CD4-positive, alpha-beta T cell treated with Interleukin-17A for 1 hour (primary cell): ENCODE measurements at places on chromosomes 2 and 18.

- no peak for DNase-seq
Measured at GRCh38 chr2:36318547-36318946, 37.0 kb upstream of the CRIM1 start.

- DNase-seq: no peak
Measured at GRCh38 chr18:13110559-13110958, 108.0 kb upstream of the LDLRAD4 start.

GRCh38 chr18:75131381-75132000 lies 77.4 kb downstream of the PTGR3 start:
- DNase-seq: no peak

DNA sequence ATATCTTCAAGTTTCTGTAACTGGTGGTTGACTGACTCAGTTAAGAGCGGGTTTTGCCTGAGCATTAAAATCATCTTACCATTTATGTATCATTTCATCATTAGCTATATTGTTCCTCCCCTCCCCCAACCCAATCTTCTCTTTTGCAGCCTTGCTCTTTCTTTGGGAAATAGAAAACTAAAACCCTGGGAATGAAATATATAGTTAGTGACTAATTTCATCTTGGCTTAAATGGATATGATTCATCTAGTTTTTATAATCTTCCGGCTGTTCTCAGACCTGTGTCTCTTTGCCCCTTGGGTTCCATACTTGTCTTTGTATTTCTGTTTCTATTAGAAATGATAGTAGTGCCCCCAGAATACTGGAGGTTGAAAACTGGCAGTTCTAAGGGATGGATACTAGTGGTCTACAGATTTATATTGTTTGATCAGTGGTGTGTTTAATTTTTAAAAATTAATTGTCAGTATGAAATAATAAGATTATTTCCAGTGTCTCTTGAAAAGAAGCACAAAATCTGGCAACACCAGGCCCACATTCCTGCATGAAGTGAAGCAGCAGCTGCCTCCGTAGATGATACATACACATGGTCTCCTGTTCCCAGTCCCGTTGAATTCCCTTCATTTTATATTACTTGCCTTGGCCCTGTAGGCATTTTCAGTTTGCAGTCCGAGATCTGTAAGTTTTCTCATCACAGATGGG lies 44.5 kb downstream of the PHLPP1 start:
- no peak for DNase-seq

DNA sequence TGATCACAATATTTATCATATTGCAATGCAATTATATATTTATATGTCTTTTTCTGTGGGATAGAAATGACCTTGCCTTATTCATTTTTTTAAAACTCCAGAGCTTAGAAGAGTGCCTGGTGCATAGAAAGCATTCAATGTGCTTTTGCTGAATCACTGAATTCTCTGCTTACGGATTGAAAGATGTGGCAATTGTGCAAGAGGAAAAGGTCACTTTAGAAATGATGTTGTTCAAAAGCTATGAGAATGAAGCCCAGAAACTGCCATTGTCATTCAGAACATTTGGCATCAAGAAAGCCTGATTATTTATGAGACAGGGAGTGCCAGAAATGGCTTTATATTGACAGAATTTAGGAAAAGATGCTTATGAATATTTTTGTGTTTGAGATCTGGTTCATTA lies 678.6 kb upstream of the CDH2 start:
- no peak for DNase-seq

DNA sequence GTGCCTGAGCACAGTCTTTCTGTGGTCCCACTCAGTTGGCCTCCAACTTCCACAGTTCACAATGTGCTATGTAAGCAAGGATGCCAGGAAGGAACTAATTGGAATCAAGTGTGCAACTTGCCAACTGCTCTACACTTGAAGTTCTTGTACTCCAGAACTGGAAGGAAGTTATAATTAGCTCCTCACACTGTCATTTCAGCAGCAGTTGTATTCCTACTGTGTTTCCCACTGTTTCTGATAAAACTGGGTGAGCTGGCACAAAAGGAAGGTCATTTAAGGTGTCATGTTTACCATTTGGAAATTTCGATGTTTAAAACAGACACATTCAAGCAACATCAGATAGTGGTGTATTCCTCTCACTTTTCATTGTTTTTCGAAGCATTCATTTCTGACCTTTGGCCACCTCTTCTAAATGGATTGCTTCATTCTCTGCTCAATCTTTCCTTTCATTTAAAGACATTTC lies 84.2 kb downstream of the ANTXR1 start:
- DNase-seq: no peak

- no peak for DNase-seq
Measured at GRCh38 chr2:15429032-15429431, 132.1 kb downstream of the NBAS start.

- DNase-seq: no peak
Measured at GRCh38 chr18:32424696-32425095, 46.0 kb downstream of the GAREM1 start.

DNA sequence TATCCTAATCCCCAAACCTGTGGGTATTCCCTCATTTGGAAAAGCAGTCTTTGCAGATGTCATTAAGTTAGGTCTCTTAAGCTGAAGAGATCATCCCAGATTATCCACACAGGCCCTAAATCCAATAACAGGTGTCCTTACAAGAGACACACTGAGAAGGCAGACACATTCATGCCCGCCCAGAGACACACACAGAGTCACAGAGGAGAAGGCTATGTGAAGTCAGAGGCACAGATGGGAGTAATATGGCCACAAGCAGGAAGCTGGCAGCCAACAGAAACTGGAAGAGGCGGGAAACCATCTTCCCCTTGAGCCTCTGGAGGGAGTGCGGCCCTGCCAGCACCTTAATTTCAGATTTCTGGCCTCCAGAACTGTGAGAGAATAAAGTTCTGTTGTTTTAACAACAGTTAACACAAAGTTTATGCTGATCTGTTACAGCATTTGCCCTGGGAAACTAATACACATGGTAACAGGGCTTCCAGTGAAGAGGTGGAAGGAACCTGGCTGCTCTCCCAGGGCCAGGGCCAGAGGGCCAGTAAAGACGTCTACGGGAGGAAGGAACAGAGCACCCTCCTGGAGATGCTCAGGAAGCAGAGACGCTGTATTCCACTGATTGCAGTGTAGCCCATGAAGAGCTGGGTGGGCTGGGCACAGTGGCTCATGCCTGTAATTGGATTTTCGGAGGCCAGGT lies 217.5 kb downstream of the GLI2 start:
- no peak for DNase-seq

DNA sequence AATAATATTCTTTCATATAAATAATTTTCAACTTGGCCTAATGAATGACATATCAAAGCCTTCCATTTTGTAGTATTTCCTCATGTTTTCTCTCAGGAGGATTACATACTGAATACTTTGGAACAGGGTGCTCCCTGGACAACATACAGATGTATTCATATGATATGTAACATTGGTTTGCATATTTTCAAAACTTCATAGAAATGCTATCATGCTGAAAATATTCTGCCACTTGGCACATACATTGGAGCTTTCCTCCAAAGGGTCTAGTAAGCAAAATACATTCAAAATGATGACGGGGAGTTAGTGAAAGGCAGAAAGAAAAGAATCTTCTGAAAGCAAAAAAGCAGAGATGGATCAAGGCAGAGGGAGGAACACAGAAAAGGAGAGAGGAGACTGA lies 38.1 kb upstream of the RTN4 start:
- no peak for DNase-seq

GRCh38 chr2:69734035-69734611 lies 7.8 kb upstream of the ANXA4 start:
- no peak for DNase-seq

DNA sequence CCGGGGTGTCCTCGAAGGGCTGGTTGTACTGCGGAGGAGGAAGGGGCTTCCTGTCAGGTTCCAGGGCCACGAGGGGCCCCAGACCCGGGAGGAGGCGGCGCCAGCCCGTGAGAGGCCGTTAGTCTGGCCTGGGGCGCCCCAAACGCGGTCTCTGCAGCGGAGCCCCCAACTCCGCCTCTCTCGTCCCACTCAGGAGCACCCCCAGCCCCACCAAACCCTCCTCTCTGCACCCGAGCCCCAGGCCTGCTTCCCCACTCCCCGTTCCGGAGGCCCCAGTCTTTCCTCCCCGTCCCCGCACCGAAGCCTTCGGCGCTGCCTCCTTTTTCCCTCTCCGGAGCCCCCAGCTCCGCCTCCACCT lies 473 bp downstream of the HJURP start:
- no peak for DNase-seq

DNA sequence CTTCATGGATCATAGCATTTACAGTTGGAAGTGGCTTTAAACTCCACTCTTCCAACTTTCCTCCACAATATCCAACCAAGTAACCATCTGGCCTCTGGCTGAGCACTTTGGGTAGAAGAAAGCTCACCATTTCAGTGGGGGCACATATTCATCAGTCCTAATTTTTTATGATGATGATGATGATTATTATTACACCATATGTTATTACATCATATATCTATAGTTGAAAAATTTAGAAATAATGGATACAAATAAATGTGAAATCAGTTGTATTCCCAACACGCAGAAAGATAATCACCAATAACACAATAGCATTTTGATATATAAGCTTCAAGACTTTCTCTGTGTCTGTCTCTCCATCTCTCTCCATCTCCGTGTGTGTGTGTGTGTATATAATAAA lies 26.6 kb upstream of the ZCCHC2 start:
- DNase-seq: no peak

DNA sequence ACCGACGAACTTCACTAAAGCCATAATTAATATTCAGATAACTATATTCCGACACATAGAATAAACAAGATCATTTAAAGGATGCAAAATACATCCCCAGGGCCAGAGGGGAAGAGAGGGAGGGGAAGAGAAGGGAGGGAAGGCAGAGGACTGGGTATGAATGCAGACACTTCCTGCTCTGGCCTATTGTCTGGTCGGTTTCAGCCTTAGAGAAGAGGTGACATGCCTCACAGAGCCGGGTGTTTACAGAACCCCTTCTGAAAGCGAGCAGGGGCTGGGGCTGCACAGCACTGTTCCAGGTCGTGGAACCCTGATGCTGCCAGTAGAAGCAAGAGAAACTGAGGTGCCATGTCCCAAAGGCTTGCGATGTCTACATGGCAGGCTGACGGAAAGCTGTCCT lies 31.0 kb downstream of the CELF4 start:
- DNase-seq: no peak

GRCh38 chr2:157443795-157444640 lies at the start of gene CYTIP:
TSS of gene CYTIP (minus strand) at chr2:157444089. CDS start at chr2:157444020, 69 bp downstream.
- DNase-seq: peak; percentile 86

- DNase-seq: no peak
Measured at GRCh38 chr18:23920054-23920453, 94.5 kb upstream of the TTC39C start.

DNA sequence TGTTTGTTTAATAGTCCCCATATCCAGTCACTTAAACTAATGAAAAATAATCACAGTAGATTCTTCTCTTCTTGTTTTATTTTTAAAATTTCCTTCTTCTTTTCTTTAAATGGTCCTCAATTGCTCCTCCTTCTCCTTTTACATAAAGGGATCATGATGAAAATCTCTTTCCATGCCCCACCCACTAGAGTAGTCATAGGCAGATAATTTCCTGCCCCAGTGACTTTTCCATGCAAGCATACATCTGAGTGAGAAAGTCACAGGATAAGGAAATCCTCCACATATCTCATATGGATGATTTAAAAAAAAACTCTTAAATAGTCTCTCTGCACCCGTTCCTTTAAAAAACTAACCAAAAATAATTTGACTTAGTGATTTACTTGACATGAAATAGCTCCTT lies 552.3 kb upstream of the SETBP1 start:
- no peak for DNase-seq

GRCh38 chr2:105750735-105751134 lies 6.0 kb downstream of the NCK2 start:
- no peak for DNase-seq

DNA sequence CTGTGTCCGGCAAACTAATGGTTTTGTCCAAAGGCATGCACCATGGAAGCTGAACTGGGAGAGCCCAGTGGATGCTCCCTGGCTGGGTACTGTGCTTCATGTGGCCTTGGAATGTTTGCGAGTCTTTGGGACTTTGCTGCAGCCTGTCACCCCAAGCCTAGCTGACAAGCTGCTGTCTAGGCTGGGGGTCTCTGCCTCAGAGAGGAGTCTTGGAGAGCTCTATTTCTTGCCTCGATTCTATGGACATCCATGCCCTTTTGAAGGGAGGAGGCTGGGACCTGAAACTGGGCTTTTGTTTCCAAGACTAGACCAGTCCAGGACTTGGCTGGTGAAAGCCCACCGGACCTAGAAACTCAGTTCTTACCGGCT lies 1.7 kb downstream of the MARS2 start:
- no peak for DNase-seq

GRCh38 chr2:240629968-240630770 lies 4.9 kb downstream of the GPR35 start:
- DNase-seq: no peak

DNA sequence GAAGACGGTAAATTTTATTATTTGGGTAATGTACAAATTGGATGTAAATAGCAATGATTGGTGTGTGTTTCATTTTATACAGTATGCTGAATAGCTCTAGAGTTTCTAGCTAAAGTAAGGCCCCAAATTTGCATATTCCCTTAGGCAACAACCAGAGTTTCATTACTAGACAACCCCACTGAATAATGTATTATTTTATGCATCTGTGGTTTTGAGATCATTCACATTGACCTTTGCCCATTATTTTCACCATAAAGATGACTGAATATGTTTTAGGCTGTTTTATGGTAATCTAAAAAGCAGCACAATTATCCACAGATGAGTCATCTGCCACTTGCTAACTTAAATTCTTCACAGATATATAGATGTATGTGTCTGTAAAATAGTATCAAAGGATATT lies 44.5 kb upstream of the C2orf74 start:
- DNase-seq: no peak

GRCh38 chr2:169469952-169470572 lies 9.2 kb upstream of the BBS5 start:
- DNase-seq: no peak

DNA sequence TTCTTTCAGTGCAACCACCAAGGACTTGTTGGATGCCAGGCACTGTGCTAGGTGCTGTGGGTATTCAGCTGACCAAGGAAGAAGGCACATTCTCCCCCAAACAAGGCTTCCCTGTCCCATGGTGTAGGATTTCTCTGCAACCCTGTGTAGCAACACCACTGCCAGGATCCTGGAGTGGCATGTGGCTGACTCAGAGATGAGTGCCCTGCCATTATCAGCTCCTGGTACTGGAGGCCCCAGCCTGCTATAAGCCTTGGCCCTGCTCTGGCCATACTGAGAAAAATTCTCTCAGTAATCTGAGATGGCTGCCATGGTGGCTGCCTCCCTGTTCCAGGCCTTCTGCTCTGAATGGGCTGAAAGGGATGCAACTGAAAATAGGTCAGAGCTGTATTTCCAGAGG lies 4.3 kb downstream of the SMYD5 start:
- no peak for DNase-seq

DNA sequence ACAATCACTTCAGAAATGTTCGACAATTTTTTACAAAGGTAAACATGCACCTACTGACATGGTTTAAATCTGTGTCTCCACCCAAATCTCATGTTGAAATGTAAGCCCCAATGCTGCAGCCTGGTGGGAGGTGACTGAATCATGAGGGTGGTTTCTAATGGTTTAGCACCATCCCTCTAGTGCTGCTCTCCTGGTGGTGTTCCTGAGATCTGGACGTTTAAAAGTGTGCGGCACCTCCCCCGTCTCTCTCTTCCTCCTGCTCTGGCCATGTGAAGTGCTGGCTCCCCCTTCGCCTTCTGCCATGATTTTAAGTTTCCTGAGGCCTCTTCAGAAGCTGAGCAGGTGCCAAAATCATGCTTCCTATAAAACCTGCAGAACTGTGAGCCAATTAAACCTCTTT lies 28.3 kb downstream of the MAP3K2 start:
- DNase-seq: no peak
